Renal pelvis (tissue), 12 donors: ENCODE measurements at places on chromosomes 16 and 17. TPM values are rescaled to one million over a fixed set of nuclear protein-coding genes. Genes with fewer than 3 reads are reported as not detected.

The NLE1 gene
- polyA plus RNA-seq: 19.8 TPM

The HASPIN gene
- polyA plus RNA-seq: 3.2 TPM

The CHMP1A gene
- 82.8 TPM for polyA plus RNA-seq

The OTOA gene
- 0.14 TPM for polyA plus RNA-seq

The GAS2L2 gene
- polyA plus RNA-seq: 0.07 TPM

The MYH8 gene
- polyA plus RNA-seq: 0.64 TPM

The ZNF385C gene
- 9.0 TPM for polyA plus RNA-seq

The SDR42E1 gene
- polyA plus RNA-seq: 20.0 TPM

GRCh38 chr16:75589306-75589705 lies 23.1 kb downstream of the GABARAPL2 start:
- no peak for DNase-seq

GRCh38 chr17:79861413-79862216 lies 22.4 kb upstream of the CBX4 start:
- DNase-seq: no peak

DNA sequence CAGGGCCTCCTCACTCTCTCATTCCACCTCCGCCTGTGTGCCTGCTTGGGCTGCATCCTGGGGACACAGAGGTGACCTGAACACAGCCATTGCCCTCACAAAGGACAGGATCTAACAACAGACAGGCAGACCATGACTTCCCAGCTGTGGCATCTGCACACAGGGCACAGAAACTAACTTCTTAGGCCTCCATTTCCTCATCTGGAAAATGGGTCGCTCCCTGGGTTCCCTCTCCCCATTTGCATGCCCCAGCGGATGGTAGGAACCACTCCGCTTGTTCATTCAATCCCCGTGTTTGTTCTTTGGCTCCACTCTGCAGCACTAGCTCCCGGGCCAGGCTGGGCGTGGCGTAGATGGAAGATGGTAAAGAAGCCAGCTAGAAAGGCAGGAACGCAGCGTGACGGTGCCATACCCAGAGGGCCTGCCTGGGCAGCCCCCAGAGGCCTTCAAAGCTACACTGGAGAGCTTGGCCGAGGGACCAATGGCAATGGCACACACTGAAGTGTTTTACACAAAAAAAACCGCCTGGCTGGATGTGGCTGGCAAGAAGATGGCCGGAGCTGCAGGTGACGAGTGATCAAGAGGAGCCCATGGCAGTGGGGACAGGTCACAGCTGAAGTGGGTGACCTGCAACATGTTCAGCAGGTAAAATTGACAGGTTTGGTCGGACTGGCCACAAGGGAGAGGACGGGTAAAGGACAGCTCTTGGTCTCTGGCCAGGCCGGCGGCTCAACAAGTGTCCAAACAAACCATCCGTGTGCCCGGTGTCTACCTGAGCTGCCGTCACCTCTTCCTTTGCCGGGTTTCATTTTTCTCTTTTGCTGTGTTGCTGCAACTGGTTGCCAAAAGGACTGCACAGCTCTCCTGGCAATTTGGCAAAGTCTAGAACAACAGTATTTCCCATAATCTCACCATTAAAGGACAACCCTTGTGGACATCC lies 66.9 kb downstream of the SOCS1 start:
- no peak for DNase-seq

GRCh38 chr16:4115949-4116318 lies 308 bp downstream of the ADCY9 start:
- no peak for DNase-seq

DNA sequence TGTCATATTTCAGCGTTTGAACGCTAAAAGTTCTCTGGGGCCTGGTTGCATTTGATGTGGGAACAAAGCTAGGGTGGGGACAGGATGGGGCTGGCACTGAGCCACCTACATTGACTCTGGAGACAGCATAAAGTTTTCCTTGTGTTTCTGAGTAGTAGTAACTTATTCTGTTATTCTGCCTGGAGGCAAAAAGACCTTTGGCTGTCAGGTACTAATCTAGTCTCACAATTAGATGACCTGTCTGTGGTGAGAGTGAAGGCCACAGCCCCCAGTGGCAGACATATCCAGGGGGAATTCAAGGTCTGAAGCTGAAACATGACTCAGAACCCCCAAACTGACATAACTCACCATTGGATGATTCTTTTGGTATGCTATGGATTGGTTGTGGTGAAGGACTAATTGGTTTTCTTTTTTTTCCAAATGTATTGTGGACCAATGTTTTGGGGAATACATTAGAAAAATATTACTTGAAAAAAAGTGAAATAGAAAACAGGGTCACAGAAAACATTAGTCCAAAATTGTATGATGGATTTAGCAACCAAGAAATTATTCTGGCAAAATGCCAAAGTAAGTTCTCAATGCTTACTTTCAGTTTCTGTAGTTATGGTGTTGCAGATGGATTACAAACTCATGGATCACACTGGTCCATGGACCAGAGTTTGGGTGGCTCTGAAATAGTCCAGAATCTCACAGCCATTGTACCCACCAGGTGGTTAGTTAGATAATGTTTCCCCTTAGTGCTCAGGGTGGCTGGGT lies 10.5 kb upstream of the SALL1 start:
- DNase-seq: no peak

DNA sequence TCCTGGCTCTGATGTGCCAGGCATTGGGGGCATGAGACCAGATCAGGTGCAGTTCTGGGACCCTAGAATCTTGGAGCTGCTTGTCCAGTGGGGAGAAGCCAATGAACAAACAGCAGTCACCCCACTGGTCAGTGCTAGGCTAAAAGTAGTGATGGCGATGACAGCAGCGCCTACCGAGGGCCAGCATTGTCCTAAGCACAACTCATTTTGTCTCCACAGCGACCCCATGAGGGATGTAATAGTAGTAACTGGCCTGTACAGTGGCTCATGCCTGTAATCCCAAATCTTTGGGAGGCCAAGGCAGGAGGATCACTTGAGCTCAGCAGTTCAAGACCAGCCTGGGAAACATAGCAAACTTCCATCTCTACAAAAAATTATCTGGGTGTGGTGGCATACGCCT lies 6.2 kb downstream of the SMCR8 start:
- no peak for DNase-seq

DNA sequence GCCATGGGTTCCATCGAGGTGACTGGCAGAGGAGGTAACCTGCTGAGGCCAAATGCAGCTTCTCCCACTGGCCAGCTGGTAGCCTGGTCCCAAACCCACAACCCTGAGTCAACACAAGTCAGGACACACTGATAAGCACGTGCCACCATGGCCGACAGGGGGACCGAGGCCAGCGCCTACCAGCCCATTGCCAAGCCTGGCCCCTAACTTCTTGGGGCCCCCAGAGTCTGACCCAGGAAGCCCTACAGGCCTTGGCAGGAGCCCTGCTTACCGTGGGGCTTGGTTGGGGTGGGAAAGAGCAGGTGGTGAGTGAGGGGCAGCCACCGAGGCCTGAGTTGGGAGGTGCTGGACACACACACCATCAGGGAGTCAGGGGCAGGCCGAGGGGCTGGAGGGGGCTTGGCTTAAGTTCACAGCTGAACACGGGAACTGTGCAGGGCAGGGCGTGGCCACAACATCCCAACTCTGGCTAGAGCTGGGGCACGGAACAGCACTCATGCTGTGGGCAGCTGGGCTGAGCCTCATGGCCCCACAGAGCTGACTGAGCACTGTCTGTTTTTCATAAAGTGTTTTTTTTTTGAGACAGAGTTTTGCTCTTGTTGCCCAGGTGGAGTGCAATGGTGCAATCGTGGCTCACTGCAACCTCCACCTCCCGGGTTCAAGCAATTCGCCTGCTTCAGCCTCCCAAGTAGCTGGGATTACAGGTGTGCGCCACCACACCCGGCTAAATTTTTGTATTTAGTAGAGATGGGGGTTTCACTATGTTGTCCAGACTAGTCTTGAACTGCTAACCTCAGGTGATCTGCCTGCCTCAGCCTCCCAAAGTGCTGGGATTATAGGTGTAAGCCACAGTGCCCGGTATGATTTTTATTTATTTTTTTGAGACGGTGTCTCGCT lies 5.5 kb downstream of the MRPL28 start:
- DNase-seq: no peak

- DNase-seq: no peak
These were observed 164.1 kb downstream of the CMIP start for GRCh38 chr16:81608523-81609209.

DNA sequence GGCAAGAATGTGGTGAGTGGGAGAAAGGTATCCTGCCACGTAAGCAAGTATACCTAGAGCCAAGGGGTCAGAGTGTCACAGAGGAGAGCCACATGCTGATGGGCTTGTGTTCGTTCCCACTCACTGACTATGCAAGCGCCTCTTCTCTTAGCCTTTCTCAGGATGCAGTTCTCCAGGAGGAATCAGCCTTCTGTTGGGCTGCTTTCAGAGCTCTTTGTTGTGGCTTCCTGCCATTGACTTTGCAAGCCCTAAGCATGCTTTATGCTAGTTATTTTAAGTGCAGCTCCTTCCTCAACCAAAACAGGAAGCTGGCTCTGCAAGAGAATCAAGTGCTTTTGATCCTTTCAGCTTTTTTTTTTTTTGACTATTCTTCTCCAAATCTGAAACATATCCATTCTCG lies 66.6 kb downstream of the SIAH1 start:
- DNase-seq: no peak

- no peak for DNase-seq
These were observed 10.3 kb upstream of the IRF8 start for GRCh38 chr16:85888405-85889331.

DNA sequence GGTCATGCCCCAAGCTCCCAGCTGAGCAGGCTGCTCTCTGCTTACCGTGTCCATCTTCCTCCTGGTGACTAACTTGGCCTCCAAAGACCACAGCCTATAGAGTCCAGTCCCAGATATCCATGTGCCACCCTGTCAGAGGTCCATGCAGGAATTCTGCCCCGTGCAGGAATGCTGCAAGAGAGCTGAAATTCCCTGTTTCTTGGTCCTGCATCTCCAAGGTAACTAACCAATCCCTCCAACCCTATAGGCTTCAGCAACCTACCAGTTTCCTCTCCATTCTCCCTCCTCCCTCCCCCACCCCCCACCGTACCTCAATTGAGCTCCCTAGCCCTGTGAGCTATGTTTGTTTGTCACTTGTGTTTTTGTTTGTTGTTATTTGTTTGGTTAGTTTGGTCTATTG lies 9.6 kb upstream of the MKS1 start:
- no peak for DNase-seq

GRCh38 chr17:64706224-64707049 lies 44.3 kb upstream of the SMURF2 start:
- no peak for DNase-seq

- DNase-seq: no peak
These were observed 4.5 kb downstream of the PRKCB start for GRCh38 chr16:23840310-23840709.

- DNase-seq: no peak
These were observed 1.2 kb downstream of the ZACN start for GRCh38 chr17:76079956-76080767.

GRCh38 chr16:51577621-51578303 lies 426.7 kb upstream of the SALL1 start:
- DNase-seq: peak; percentile 91
